ENCODE measurements at places on chromosomes 6 and 20.

DNA sequence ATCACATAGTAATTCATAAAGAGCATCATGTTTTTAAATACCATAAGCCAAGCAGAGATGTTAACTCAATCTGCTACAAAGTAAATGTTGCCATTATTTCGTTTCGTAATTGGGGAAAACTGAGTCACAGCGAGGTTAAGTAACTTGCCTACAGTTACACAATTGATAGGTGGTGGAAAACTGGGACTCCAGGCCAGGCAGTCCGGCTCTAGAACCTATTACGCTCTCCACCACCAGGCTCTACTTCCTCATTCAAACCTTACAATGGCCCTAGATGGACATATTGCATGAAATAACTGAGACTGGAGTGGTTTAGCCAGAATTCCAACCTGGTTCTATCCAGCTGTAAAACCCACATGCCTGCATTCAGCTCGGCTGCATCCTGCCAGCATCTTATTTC, 58.2 kb downstream of the LINC00237 start:
- DNase-seq, result no peak

DNA sequence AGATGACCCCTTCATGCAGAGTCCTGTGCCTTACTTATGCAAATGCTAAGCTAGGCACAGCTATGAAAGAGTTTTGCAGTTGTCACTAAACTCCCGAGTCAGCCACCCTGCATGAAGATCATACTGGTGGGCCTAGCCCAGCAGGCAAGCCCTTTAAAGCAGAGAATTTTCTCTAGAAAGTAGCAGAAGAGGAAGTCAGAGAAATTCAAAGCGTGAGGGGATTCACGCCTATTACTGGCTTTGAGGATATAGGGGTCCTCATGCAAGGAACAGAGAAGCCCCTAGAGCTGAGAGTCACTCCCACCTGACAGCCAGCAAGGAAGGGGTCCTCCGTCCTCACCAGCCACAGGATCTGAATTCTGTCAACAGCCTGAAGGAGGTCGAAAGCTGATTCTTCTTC, 54.6 kb downstream of the MYB start:
- DNase-seq, result no peak

- DNase-seq, result no peak
These were observed 46.3 kb downstream of the HIVEP1 start for GRCh38 chr6:12058172-12058961.

DNA sequence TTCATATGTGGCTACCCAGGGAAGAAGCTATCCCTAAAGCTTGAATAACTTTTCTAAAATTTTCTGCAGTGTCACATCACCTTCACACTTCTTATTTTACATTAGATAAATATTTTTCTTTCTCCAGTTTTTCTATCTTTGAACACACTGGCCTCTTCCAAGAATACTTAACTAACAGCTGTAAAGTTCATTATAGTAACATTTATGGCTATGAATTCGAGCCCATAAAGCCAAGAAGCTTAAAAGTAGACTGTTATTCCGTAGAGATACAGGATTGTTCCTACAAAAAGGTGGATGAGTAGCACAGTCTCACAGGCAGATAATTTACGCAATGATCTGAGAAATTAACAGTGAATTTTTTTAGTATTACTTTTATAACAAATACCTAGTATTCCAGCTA, 55.7 kb upstream of the BMP5 start:
- DNase-seq, result no peak

GRCh38 chr6:135163440-135163738, 17.7 kb upstream of the MYB start:
- DNase-seq, result no peak

DNA sequence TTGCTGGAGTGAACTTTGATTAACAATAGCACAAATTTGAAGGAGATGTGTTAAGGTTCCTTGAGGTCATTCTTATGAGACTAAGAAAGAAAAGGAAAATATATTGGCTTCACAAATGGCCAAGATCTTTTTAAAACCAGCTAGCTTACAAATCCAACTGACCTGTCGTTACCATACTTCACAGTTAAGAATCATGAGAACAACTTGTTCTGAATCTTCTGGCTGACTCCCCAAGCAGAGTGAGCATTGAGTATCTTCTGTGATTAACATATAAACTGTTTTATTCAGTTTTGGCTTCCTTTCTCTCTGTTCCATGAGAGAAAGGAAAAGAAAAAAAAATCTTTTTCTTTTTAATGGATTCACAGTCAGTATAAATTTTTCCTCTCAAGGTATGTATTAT, 277.1 kb downstream of the KHDC1L start:
- no peak for DNase-seq

DNA sequence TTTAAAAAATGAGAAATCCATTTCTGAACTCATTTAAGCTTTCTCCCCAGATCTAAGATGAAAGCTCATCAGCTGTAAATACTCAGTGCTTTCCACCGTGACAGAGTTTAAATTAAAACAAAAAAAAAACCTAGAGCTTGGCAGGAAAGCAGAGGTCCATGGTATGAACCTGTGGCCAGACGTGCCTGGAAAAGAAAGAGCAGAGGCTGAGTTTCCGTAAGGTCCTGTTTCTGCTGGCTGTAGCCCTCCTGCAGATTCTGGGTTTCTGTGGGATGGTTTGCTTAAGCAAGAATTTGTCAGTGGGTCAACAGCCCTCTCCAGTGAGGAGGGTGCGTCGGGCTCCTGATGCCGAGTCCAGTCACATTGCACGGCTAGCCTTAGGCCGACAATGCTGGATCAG, 383.2 kb downstream of the SAMD5 start:
- no peak for DNase-seq

DNA sequence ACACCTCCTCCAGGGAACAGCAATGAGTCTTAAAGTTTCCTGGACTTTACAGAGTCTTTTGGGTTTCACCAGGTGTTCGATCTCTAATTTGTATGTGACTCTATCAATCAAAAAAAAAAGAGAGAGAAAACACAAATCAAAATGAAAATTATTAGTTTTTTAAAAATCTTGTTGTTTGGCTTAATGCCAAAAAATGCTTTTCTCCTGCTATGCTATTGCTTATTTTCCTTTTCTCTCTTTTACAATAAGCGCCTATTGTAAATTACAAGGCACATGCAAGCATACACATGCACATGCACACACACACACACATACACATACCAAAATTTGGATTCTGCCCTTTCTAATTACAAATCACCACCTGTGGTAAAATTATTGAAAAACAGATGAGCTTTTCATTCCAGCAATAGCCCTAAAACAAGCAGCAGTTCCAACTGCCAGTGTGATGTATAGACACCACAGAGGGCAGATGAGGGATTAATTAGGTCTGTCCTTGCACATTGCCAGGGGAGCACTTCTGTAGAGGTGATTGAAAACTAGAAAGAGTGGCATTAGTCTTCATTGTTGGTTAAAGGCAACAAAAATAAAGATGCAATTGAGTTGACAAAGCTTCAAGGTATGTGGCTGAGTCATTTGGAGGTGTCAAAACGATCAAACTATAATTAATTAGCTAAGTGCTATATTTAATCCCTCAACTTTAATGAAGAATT, 631.7 kb downstream of the TFAP2B start:
- no peak for DNase-seq

DNA sequence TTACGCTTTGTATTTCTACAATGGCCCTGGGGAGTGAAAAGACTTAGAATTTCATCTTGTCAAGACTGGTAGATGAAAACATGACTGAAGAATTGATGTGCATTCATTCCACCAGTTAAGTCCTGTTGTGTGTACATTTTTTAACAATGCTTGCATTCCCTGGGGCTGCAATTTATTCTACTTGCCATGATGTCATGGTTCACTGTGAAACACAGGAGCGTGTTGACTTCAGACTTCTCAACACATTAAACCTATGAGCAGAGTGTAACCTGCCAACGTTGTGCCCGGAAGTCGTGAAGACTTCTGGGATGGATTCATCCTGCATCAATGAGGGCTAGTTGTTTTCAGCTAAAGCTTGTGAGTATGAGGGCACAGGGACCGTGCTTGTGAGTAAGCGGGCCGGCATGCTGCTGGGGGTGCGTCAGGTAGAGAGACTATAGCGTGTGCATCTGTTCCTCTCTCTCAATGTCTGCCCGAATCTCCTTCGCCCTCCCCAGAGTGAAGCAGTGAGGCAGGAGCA, 26.3 kb upstream of the RIMS4 start:
- DNase-seq, result no peak

GRCh38 chr6:146017672-146018071, 11.2 kb upstream of the GRM1 start:
- no peak for DNase-seq

GRCh38 chr6:140537834-140538705, 1163.6 kb upstream of the CITED2 start:
- no peak for DNase-seq

GRCh38 chr20:9877932-9878495, 39.1 kb upstream of the PAK5 start:
- DNase-seq, result no peak

DNA sequence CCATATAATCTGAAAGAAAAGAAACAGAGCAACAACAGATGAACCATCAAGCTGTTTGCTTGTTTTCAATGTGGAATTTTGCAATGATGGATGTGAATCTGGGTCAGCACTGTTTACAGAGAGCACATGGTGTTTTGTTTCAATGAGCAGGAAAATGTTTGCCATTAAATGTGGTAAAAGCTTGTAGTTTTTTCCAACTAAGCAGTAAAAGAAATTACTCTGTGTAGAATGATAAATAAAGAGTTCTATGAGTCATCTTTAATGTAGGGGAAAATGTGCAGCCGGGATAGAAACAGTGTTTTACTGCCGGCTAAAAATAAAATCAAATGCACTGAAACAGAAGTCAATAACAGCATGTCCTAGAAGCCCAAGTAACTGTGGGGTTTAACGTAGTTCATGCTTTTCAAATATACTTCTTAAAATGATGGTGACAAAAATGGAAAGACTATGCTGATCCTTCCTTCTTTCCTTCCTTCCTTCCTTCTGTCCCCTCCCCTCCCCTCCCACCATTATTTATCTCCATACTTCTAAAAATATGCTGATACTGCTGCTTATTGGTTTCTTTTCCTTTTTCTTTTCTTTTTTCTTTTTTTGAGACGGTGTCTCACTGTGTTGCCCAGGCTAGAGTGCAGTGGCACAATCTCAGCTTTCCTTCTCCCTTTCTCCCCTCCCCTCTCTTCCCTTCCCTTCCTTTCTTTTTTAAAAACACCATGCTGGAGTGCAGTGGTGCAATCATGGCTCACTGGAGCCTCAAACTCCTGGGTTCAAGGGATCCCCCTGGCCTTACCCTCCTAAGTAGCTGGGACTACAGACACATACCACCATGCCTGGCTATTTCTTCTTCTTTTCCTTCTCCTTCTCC, 6.3 kb upstream of the NAA20 start:
- DNase-seq, result no peak

DNA sequence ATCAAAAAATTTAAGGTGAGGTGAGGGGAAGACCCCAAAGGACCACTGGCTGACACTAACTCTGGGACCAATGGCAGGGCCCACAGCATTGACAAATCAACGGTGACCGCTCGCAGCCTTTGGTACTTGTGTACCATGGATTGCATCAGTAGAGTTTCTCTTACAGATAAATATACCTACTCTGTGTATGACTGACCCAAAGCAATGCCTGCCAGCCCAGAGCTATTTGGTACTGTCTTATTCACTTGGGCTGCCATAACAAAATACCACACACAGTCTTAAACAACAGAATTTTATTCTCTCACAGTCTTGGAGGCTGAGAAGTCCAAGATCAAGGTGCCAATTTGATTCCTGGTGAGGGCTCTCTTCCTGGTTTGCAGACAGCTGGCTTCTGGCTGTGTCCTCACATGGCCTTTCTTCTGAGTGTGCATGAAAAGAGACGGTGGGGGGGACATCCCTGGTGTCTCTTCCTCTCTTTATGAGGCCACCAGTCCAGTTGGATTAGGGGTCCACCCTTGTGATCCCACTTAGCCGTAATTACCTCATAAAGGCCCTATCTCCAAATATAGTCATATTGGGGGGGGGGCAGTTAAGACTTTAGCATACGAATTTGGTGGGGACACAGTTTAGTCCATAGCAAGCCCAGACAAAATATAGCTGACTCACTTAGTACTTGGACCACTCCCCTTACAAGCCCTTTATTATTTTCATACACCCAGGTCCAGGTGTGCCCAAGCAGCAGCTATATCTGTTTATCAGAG, 336.3 kb downstream of the CD83 start:
- DNase-seq, result no peak

GRCh38 chr6:117329926-117330325, 64.6 kb downstream of the VGLL2 start:
- DNase-seq, result no peak

DNA sequence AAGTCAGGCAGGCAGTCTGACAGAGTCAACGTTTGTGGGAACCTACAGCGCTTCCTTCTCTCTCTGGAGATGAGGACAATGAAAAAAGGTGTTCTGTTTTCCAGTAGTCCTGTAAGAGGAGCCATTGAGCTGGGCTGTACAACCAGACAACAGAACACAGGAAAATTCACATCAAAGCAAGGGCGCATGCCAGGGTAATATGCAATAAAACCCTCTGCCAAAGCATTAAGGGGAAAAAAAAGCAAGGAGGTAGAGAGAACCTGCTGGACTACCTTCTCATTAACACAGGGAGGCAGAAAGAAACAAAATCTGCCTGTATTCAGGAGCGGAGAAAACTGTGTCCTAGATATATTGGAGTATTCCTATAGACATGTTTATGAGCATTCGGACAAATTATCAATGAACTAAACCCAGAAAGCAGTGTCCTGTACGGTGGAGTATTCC, 1.3 kb downstream of the RNF24 start:
- DNase-seq, result no peak

- no peak for DNase-seq
These were observed 67.2 kb downstream of the RPP40 start for GRCh38 chr6:4936681-4937041.

GRCh38 chr6:37492236-37492972, 7.3 kb downstream of the CCDC167 start:
- DNase-seq, result no peak

GRCh38 chr20:51641866-51642265, 99.3 kb upstream of the NFATC2 start:
- DNase-seq, result no peak

- DNase-seq, result no peak
These were observed 13.0 kb upstream of the BAG2 start for GRCh38 chr6:57159127-57159526.

GRCh38 chr6:159934181-159934580, 34.7 kb upstream of the IGF2R start:
- no peak for DNase-seq

- no peak for DNase-seq
These were observed 53.3 kb downstream of the APCDD1L start for GRCh38 chr20:58461899-58462298.

GRCh38 chr6:39792540-39793450, 619 bp downstream of the DAAM2 start:
- DNase-seq, result no peak

GRCh38 chr20:62624719-62625453, 17.4 kb upstream of the SLCO4A1 start:
- no peak for DNase-seq

DNA sequence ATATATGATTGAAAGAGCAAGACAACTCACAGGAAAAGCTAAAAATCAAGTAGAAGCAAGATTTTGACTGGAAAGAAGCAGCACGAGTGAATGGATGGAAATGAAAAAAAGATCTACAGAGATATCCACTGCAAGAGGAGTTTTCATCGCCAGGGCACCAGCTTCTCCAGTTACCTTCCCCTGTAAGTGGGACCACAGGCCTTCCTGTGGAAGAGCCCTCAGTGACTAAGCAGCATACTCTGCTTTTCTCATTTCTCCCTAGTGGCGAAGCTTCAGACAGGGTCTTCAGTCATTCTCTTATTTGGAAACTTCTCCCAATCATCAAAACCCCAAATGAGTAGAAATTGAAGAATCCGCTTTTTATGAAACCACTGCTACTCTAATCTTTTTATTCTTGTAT, 40.5 kb downstream of the ADGRB3 start:
- no peak for DNase-seq

Measured in caudate nucleus (tissue), 63 donors.